Left lung (tissue), 14 donors: ENCODE measurements at places on chromosomes 12 and 14. TPM values are rescaled to one million over a fixed set of nuclear protein-coding genes. Genes with fewer than 3 reads are reported as not detected.

- no peak for DNase-seq
Observed at GRCh38 chr14:65465584-65465983, 53.1 kb downstream of the FUT8 start.

DNA sequence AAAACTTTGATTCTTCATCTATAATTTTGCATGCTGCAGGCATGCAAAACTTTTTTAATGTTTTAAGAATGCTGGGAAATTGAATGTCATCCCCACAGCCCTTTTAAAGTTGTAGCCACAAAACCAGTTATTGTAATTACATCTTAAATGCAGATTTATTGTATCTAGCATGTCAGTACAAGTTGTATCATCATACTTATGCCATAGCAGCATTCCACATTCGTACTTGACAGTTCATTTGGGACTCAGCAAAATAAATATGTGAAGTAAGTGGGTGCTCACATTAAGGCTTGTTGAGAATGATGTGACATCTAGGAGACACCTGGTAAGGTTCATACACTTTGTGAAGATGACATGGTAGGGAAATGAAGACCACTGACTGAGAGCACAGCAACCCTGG lies 44.0 kb upstream of the GZMB start:
- no peak for DNase-seq

GRCh38 chr14:37779480-37779879 lies 184.1 kb downstream of the TTC6 start:
- DNase-seq: no peak

GRCh38 chr14:23550812-23551265 lies 726 bp downstream of the ZFHX2 start:
- no peak for DNase-seq

- peak; percentile 75 for DNase-seq
Observed at GRCh38 chr14:93970965-93971634, 5.3 kb downstream of the ASB2 start.

DNA sequence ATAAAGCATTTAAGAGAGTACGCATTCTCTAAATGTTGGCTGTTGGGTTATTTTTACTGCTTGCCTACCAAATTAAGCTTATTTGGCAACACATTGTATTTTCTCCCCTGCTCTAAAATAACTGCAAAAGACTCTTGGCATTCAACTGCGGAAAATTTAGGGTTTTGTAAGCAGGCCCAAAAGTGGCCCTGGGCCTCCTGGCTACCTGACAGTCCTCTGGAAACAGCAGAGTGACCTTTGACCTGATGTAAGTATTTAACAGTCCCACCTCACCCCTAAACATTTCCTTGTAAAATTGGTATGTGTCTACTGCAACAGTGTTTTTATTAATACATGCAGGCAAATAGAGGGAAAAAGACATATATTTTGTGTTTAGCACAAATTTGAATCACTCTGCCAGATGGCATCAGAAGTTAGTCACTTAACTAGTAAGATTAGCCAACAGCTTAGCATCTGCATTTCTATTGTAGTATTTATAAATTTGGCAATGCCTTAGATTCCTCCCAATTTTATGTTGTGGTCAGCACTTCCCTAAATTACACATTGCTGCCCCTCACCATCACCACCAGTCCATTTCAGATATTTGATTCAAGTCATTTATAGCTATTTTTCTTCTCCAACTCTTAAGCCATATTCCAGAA lies 11.2 kb downstream of the LLPH start:
- DNase-seq: no peak

LRRC10 gene
- polyA plus RNA-seq: 0.14 TPM

SOCS2 gene
- 40.5 TPM for polyA plus RNA-seq

RIPK3 gene
- 2.9 TPM for polyA plus RNA-seq

RHOJ gene
- polyA plus RNA-seq: 66.7 TPM

CLEC1B gene
- polyA plus RNA-seq: 1.1 TPM
